Myocyte (in vitro differentiated cells): ENCODE measurements at places on chromosomes 16 and 17. TPM values are rescaled to one million over a fixed set of nuclear protein-coding genes. Genes with fewer than 3 reads are reported as not detected.
A peak's percentile ranks its signal among the peaks of the same experiment; 100 is the strongest.

GRCh38 chr17:42268236-42268635 lies 8.0 kb downstream of the STAT5B start:
- no peak for DNase-seq

- DNase-seq: no peak
Measured at GRCh38 chr16:12395268-12395667, 408.4 kb downstream of the CPPED1 start.

DNA sequence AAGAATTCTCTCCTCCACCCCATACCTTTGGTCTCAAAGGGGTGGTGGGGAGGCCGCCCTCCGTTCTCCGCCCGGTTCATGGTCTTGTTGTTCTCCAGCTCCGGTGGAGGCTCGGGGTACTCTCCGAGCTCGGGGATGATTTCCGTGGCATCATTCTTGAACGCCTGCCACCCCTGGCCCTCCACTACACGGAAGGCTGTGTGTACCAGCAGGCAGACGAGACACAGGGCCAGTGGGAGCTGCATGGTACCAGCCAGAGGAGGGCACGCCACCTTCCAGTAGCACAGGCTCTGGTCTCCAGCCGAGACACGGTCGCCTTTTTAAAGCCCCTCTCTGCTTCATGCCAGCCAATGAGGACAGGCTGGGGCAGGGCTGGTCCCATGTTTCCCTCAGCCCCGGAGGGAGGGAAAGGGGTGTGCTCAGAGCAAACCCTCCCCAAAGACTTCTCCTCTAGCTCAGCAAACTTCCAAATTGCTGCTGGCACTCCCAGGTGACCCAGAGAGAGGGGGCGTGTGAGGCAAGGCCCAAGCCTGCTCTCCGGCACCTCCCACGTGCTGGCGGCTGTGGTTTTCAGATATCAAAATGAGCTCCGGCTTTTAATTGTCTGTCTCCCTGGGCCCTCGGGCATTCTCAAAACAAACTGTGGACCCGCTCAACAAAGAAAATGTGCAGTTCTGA lies at the start of gene SOST:
Gene SOST, minus strand, starts transcription at position 295 of the 678 bp plus-strand sequence. Its CDS starts 50 bp downstream, at position 245.
- DNase-seq: no peak

DNA sequence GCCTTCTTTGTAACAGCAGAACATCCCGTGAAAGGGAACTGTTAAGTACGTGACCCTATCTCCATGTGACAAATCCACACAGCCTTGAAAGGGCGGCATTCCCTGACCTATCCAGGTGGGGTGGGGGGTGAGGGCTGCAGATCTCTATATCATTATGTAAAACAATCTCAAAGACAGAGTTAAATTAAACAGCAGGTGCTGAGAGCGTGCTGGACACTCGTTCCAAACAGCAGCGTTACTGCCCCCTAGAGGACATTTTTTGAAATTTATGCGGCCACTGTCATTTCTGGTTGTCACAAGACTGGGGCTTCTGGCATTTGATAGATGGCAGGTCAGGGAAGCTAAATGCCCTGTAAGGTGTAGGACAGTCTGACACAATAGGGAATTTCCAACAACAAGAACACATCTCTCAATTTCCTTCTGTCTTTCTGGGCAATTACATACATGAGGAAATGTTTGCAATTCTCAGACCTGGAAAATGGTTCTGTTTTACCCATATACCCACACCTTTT lies 6.7 kb upstream of the SLC25A39 start:
- DNase-seq: peak; percentile 90

The TMEM98 gene
- 78.7 and 90.4 TPM in 2 replicates for total RNA-seq

The KRT17 gene
- 0.32 and 2.4 TPM in 2 replicates for total RNA-seq

The KSR1 gene
- 11.7 and 13.9 TPM in 2 replicates for total RNA-seq

DNA sequence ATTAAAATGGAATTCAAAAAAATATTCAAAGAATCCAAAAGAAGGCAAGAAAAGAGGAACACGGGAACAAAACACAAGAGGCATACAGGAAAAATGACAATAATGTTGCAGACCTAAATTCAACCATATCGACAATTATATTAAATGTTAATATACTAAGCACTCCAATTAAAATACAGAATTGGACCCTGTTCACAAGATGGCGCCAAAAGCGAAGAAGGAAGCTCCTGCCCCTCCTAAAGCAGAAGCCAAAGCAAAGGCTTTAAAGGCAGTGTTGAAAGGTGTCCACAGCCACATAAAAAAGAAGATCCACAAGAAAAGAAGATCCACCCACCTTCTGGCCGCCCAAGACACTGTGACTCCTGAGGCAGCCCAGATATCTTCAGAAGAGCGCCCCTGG lies 6.3 kb upstream of the XAF1 start:
- peak; percentile 3 for DNase-seq

The KCNH4 gene
- not detected in 2 replicates for total RNA-seq

DNA sequence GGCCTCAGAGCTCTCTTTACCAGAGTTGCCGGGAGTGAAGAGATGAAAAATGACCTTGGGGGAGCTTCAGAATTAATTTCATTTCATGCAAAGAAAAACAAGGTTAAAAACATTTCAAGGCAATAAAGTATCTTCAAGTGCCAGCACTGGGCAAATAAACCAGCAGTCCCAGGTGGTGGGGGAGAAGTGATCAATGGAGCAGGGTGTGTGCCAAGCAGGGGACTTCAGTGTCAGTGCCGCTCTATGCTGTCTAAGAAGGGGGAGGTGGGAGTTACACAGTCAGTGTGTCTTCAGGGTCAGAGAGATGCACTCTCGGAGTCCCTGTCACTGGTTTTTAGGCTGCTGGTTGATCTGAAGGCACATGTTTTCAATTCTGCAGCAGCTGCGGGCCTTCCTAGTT lies 57.2 kb upstream of the MGAT5B start:
- no peak for DNase-seq

- DNase-seq: no peak
Measured at GRCh38 chr17:28402224-28402630, 3.8 kb downstream of the SLC46A1 start.

The CNTNAP1 gene
- total RNA-seq: 2.6 and 3.4 TPM in 2 replicates

DNA sequence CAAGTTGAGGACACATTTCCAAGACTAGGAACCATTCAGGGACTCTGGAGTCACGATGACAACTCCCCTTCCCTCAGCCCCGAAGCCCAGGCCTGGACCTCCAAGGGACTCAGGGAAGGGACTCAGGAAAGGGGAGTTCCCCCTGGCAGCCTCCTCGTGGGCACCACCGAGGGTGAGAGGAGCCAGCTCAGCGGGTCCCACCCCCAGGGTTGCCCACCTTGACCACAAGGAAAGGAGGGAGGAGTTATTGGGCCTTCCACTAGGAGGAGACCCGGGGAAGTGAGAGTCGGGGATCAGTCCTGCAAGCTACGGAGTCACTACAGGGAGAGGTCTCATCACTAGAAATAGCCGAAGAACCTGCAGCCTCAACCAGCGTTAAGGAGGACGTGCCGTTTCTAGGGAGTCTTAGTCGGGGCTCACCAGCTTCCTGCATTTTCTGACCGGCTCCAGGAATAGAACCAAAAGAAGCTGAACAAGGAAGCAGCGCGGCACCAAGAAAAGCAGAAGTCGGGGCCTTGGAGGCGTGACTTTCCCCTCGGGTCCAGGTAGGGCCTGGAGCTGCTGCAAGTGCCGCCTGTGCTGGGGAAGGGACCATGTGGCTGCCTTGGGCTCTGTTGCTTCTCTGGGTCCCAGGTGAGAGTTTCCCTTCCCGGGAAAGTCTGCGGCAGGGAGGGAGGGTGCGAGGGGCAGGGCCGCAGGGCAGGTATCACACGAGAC lies at the start of gene CD300A:
Gene CD300A, plus strand, starts transcription at position 524 of the 717 bp plus-strand sequence. Its CDS starts 70 bp downstream, at position 594.
- no peak for DNase-seq

DNA sequence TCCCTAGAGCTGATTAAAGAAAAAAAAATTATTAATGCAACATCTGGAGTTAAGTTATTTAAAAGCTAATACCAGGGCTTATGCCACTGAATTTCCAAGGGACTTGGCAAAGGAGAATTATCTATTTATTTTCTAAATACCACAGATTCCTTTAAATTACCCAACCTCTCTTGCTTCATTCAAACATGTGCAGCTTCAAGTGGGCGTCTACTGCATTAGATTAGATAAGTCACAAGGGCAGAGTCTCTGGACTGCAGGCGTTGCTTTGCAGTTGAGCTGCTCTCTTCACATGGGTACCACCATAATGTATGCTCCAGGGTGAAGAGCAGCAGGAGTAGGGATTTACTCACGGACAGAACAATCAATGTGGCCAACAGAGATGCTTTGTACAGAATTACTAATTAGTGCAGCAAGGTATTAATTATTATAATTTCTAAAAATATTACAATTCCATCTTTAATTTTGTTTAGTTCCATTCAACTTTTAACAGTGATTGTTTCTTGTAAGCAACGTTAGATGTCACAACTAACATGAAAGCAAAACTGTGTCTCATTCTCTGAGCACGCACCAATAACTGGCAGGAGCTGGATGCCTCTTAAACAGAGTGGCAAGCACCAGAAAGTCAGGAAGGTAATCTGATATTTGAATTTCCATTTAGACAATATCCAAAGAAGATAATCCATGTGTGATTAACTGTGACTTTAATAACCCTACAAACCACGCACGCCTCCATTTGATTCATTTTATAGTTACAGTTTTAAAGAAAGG lies 214.2 kb downstream of the STX8 start:
- peak; percentile 30 for DNase-seq

GRCh38 chr16:12611916-12612597 lies 191.6 kb downstream of the CPPED1 start:
- no peak for DNase-seq

The MT4 gene
- total RNA-seq: not detected in 2 replicates

The OTOA gene
- total RNA-seq: 0.64 TPM in 1 of 2 replicates, not detected in the other

DNA sequence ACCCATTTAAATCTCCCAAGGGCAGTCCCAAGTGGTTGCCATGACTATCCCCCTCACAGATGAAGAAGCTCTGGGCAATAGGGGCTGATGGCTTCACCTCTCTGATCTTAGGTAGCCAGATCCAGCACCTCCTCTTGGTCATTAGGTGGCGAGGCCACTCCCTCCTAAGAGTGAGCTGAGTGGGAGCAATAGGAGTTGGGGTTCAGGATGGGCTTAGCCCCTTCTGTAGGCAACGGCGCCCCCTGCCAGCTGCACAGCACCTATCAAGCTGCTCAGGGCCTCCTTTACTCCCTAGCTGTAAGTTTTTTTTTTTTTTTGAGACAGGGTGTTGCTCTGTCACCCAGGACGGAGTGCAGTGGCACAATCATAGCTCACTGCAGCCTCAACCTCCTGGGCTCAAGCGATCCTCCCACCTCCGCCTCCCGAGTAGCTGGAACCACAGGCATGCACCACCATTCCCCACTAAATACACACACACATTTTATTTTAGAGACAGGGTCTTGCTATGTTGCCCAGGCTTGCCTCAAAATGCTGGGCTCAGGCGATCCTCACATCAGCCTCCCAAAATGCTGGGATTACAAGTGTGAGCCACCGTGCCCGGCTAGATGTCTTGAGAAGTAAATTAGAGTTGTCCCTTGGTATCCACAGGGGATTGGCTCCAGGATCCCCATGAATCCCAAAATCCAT lies 3.5 kb upstream of the RRAD start:
- DNase-seq: peak; percentile 79

DNA sequence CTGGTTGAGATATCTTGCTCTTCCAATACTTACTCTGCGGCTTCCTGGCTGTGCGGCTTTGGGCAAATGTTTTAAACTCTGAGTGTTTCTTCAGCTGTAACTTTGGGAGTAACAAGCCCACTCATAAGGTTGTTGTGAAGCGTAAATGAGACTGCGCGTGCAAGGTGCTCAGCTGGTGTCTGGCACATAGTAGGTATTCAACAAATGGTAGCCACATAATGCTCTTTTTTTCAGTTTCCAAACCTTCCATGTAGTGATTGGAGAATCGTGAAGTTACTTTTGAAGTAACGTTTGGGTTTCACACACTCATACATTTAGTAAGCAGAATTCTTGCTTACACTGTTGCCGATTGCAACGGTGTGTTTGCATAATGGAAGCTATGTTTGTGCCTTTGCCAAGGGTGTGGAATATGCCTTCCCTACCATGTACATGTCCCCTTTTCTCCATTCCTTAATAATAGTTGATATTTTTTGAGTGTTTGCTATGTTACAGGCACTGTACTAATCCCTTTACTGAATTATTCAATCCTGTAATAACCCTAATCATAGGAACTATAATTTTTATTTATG lies 829 bp downstream of the DHRS7B start:
- no peak for DNase-seq

The CAMKK1 gene
- 2.6 and 2.8 TPM in 2 replicates for total RNA-seq

GRCh38 chr17:40150276-40150675 lies 9.9 kb downstream of the CASC3 start:
- no peak for DNase-seq

The TUBG2 gene
- 16.7 and 21.3 TPM in 2 replicates for total RNA-seq

DNA sequence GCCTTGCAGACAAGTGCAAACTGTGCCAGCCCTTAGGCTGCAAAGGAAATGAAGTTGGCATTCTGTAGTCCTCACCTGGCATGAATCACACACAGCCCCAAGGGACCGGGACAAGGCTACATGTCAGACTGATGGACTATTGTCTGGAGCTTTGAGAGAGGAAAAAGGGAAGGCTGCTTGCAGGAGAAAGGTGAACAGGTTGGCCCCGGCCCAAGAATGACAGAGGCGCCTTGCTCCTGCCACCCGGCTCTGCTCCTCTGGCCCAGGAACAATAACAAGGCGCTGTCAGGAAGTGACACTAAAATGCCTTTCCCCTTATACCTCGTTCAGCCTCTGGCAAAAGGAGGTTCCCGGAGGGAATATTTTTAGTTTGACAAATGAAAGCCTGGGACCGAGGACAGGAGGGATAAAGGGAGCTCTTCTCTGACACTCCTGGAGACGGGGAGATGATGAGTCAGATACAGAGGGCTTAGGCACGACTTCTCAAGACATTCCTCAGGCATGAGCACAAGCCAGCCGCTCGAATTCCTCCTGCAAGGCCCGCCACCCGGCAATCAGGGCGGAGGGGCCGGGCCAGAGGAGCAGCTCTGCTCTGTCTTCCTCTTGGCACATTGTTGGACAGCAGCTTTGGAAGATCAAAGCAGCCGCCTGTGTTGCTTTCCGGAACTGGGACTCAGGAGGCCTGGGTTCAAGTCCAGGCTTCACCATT lies 105.8 kb downstream of the NOG start:
- peak; percentile 94 for DNase-seq

DNA sequence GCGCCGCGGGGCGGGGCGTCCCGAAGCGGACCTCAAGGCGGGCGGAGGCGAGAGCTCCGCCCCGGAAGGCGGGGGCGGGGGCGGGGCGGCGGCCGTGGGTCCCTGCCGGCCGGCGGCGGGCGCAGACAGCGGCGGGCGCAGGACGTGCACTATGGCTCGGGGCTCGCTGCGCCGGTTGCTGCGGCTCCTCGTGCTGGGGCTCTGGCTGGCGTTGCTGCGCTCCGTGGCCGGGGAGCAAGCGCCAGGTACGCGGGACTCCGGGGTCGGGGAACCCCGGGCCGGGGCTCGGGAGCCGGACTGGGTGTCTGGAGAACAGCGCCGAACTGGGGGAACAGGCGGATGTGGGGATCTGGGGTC lies at the start of gene TNFRSF12A:
Gene TNFRSF12A, plus strand, starts transcription at position 122 of the 357 bp plus-strand sequence. Its CDS starts 30 bp downstream, at position 152.
- peak; percentile 79 for DNase-seq

GRCh38 chr17:9932491-9932890 lies 27.4 kb upstream of the RCVRN start:
- no peak for DNase-seq

DNA sequence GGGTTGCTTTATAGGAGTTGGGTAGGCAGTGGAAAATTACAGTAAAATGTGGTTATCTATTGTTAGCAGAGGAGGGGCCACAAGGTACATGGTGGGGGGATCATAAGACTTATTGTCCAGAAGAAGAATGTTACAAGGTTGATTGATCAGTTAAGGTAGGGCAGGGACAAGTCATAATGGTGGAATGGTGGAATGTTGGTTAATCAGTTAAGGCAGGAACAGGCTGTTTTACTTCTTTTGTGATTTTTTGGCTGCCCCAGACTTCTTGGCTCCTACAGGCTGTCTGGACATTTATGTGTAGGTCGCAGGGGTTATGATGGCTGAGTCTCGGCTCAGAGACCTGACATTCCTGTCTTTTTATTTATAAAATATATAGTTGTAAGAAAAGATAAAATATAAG lies 2277.1 kb downstream of the TP53TG3F start:
- no peak for DNase-seq

The SLC16A11 gene
- 0.78 TPM in 1 of 2 replicates, not detected in the other for total RNA-seq

The CAPN15 gene
- 81.8 and 141 TPM in 2 replicates for total RNA-seq

The TP53TG3C gene
- total RNA-seq: not detected in 2 replicates

The CA10 gene
- not detected in 2 replicates for total RNA-seq
